ENCODE measurements at places on chromosomes 16 and 17.

DNA sequence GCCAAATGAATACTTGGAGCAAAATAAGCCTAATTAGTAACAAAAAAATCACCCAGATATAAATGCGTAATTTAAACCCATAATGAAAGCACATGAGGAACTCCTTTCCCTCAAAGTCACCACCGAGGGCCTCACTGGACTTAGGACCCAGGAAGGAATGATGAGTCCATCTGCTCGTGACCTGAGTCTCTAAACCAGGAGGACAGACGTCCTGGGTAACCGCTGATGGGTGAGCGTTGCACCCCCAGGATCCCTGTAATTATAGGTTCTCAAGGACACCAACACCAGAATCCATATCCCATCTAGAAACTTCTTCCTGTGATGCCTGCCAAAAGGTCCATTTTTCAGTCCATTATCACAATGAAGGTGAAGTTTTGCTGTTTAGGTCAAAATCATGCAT is 121.4 kb downstream of the ZNF778 start:
- no peak for DNase-seq

DNA sequence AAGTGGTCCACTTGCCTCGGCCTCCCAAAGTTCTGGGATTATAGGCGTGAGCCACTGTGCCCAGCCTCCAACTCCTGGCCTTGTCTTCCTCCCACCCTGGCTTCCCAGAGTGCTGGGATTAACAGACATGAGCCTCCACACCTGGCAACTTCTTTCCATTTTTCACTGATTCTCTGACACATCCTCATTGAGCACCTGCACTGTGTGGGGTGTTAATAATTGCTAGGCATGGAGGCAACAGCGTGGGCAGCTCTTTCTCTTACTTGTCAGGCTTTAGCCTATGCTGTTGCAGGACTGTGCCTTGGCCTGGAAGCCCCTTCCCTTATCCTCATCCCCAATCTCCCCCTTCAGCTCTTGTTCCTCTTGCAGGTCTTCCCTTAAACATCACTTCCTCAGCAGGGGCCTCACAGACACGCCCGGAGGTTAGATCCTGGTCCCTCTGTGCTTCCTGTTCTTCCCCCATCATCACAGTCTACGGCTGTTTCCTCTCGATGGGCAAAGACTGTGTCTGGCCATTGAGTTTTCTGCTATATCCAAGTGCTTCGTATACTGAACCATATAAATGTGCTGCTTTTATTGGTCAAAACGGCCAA is 7.9 kb downstream of the QPRT start:
- DNase-seq = no peak

GRCh38 chr17:2416010-2416734 is 15.3 kb upstream of the MNT start:
- peak; percentile 81 for DNase-seq

DNA sequence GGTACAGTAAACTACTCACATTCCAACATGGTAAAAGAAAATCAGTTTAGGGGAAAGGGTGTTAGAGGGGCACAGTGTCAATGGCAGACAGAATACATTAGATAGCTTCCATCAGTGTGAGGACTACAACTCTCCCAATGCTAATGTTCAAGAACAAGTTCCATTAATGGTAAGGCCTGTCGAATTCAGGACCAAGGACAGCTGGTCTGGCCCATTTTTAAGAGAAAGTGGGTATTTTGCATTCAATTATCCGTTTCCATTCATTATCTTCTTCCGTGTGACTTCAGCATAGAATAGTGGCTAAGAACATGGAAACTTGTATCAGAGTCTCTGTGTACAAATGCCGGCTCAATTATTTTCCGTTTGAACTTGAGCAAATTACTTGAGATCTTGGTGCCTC is 98.4 kb downstream of the XYLT1 start:
- DNase-seq = peak; percentile 31

DNA sequence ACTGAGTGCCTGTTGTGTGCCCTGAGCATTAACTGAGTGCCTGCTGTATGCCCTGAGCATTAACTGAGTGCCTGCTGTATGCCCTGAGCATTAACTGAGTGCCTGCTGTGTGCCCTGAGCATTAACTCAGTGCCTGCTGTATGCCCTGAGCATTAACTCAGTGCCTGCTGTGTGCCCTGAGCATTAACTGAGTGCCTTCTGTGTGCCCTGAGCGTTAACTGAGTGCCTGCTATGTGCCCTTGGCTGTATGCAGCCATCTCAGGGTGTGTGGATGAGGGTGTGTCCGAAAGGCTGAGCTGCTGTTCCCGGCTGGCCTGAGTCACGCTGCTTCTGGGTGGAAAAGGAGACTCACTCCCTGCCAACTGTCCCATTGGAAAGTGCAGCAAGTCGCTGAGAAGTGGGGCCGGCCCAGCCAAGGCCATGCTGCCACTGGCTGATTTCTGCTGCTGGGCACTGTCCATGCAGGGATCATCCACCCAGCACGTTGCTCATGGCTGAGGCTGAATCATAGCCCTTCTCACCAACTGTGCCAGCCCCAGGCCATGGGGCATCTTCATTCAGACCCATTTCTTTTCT is 113.8 kb downstream of the OR1D5 start:
- no peak for DNase-seq

- no peak for DNase-seq
Observed at GRCh38 chr17:34173241-34173640, 81.8 kb upstream of the CCL2 start.

DNA sequence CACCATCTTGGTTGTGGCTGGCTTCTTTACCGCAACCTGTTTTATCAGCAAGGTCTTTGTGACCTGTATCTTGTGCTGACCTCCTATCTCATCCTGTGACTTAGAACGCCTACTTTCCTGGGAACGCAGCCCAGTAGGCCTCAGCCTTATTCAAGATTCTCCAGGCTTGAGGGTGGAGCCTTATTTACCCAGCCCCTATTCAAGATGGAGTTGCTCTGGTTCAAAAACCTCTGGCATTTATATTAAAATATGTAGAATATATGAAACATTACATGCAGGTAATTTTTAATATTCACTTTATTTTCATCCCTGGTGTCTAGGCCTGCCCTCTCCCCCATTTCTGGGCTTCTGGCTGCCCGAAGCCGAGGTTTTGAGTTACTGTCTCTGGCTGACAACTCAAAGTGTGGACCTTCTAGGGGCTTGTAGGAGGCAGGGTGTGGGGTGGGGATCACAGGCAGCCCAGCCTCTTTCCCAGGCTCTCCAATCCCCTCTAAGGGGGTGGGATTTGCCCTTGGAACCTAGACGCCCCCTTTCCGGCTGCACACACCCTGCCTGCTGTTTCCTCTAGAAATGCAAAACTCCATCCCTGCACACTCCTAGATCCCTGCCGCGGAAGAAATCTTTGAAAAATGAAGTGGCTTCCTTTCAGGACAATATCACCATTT is 152.0 kb downstream of the KCNJ12 start:
- no peak for DNase-seq

- no peak for DNase-seq
Observed at GRCh38 chr16:80477838-80478237, 63.0 kb upstream of the DYNLRB2 start.

GRCh38 chr16:83971165-83972130 is 3.4 kb downstream of the NECAB2 start:
- no peak for DNase-seq

DNA sequence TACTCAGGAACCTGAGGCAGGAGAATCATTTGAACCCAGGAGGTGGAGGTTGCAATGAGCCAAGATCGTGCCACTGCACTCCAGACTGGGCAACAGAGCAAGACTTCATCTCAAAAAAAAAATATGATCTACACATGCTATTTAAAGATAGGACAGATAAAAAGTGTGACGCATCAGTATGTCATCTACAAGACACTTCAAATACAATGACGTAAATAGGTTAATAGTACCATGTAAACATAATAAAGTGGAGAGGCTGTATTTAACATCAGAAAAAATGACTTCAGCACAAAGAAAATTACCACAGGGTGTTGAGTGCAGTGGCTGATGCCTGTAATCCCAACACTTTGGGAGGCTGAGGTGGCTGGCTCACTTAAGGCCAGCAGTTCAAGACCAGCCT is 20.2 kb downstream of the ZNF778 start:
- no peak for DNase-seq

DNA sequence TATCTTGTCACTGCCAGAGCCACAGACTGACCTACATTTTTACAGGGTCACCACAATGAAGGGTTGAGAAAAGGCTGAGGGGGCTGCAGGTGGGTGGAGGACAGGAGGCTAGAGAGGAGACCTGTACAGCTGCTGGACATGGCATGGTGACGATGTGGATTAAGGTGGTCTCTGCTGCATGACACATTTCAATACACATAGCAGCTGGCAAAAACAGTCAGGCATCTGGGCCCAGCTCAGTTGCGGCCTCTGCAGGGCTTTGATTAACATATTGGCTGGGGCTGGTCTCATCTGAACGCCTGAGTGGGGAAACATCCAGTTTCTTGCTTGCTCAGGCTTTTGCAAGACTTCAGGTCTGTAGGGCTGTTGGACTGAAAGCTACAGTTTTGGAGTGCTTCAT is 265.4 kb upstream of the FOXF1 start:
- DNase-seq = no peak

DNA sequence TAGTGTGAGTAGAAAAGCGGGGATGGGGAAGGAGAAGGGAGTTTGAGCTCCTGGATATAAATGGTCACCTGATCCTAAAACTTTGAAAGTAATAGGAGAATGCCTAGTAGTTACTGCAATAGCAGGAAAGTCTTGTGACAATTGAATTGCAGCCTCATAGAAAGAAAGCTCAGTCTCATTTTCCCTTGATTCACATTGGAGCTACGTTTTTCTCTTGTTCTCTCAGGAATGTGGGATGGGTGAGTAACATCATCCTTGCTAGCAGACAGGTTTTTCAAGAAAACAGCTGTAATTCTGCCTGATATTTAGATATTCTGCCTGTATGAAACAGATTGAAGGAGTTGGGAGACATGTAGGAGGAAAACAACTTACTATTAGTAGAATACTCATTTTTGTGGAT is 25.3 kb downstream of the SF3B3 start:
- no peak for DNase-seq

DNA sequence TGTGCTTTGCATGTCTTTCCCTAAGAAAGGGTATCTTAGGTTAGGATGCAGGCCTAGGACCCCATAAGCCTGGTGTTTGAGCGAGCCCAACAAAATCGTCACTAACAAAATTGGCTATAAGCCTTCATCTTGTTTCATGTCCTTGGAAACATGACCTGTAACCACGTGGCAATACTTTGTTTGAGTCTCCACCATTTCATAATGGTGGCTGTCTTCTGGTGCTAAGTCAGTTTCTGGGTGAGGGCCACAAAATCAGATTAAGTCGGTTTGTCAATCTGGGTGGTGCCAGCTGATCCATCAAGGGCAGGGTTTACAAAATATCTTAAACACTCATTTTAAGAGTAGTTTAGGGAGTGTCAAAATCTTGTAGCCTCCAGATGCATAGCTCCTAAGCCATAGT is 33.0 kb downstream of the C16orf54 start:
- no peak for DNase-seq

DNA sequence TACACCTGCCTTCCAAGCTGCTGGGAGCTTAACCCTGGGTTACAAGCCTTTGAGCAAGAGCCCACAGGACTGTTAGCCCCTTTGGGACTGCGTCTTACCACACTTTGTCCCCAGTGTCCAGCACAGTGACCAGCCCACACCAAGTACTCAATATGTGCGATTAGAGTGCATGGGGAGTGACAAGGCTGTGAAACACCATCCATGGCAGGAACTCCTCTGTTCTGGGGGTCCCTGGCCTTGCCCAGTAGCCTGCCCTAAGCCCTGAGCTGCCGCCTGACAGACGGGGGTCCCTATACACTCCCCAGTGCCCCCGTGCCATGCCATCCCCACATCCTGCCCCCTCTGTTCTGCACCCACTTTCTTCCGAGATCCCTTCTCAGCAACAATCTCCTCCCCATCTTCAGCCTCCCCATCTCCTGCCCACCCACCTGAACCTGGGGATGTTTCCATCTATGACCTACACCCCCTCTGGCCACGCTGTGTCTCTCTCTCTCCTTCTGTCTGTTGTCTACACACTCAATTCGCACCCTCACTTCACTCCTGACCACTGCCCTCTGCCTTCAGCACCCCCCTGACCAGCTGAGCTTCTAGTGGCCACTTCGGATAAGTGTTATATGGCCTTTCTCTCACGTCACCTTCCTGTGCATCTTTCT is 112.9 kb upstream of the SMURF2 start:
- DNase-seq = no peak

DNA sequence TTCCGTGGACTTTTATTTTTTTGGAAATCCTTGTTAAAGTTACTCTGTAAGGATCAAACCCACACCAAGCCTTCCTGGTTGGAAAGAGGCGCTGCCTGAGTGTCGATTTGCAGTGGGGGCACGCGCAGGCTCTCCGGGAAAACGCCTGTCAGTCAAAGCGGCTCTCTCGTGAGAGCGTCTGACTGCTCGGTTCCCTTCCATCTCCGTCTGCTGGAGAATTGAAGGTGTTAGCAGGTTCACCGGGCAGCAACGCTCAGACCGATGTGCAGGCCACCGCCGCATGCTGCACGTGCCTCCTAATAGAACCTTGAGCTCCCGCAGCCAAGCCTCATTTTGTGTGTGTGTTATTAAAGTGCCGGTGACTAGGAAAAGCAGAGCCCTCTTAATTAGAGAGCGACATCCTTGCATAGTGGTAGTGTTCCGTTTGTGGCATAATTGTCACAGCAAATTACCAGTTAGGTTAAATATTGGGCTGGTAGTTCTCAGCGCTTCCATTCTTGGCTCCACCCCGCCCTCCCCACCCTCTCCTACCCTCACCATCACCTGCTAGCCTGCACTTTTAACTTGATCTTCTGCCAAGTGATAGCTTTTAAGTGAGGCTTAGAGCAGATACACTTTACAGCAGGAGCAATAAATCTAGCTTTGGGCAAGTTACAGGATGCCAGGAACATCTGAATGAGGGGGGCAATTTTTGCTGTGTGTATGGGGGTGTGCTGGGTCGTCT is 75.5 kb downstream of the RPA1 start:
- peak; percentile 58 for DNase-seq

- no peak for DNase-seq
Observed at GRCh38 chr17:39663688-39664580, 1.2 kb upstream of the TCAP start.

GRCh38 chr17:39863918-39864746 is at the start of gene IKZF3:
IKZF3 (minus strand) TSS chr17:39864312; CDS start chr17:39864126, 186 bp downstream.
- peak; percentile 82 for DNase-seq

DNA sequence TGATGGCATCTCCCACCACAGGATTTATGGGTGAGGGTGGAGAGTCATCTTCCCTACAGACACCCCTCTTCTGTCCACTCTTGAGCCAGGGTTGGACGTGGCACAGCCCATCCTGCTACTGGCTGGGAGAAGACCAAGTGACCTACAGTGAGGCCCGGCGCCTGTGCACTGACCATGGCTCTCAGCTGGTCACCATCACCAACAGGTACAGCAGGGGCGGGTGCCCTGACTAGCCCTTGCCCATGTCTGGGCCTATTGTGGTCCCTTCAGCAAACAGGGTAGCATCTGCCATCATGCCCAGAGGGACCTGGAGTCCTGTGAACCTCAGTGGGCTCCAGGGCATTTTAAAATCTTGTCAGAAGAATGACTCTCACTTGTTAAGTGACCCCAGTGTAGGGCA is 48.2 kb downstream of the MRC2 start:
- no peak for DNase-seq

Data from OCI-LY7 (cell line).